Cardiac ventricle fibroblast (primary cell): ENCODE measurements at places on chromosomes 2 and 18. TPM values are rescaled to one million over a fixed set of nuclear protein-coding genes. Genes with fewer than 3 reads are reported as not detected.

Gene NLRC4
- not detected in 2 replicates for total RNA-seq

Gene LYPD6B
- not detected in 2 replicates for total RNA-seq

Gene CRYGD
- total RNA-seq, result not detected in 2 replicates

Gene SKOR2
- total RNA-seq, result not detected in 2 replicates

Gene LRP2
- total RNA-seq, result not detected in 2 replicates

Gene ZAP70
- not detected in 2 replicates for total RNA-seq

Gene STAMBP
- total RNA-seq, result 18.8 and 25.3 TPM in 2 replicates

Gene CNGA3
- total RNA-seq, result not detected in 2 replicates
